Naive thymus-derived CD4-positive, alpha-beta T cell (primary cell): ENCODE measurements at places on chromosomes 2 and 18. TPM values are rescaled to one million over a fixed set of nuclear protein-coding genes. Genes with fewer than 3 reads are reported as not detected.

GRCh38 chr2:229879191-229879950, 42.4 kb downstream of the TRIP12 start:
- no peak overlapping the region for H3K4me3 ChIP-seq
- H3K27me3 ChIP-seq, result no peaks in the 10 kb centered on the region
- no peak for DNase-seq
- no peaks in the 10 kb centered on the region for H3K4me1 ChIP-seq

- H3K4me3 ChIP-seq, result no peak overlapping the region
- DNase-seq, result no peak
- H3K27ac ChIP-seq, result no peak overlapping the region
- H3K36me3 ChIP-seq, result no peaks in the 10 kb centered on the region
Measured at GRCh38 chr18:48279312-48279711, 129.9 kb downstream of the ZBTB7C start.

Gene FAM237A
- total RNA-seq, result not detected

GRCh38 chr18:54415086-54415485, 57.4 kb downstream of the C18orf54 start:
- no peak overlapping the region for H3K4me3 ChIP-seq
- no peak overlapping the region for H3K27ac ChIP-seq
- H3K36me3 ChIP-seq, result no peaks in the 10 kb centered on the region

DNA sequence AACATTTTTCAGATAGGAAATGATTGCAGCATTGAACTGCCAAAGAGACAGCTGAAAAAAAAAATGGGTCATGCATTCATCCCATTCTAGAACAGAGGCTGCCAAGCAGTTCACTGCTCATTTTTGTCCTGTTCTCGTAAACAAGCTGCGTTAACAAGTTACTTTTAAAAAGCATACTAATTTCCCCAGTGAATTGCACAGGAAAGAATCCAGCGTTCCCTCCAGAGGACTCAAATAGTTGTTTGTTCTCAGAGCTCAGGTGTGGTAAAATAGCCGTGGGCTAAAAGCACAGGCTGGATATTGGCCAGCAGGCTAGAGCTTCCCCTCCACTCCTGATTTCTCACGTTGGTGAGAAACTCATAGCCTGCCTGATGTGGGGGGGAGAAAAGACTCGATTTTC, 76.1 kb upstream of the AQP4 start:
- no peak overlapping the region for H3K4me3 ChIP-seq
- no peaks in the 10 kb centered on the region for H3K27me3 ChIP-seq
- H3K36me3 ChIP-seq, result no peaks in the 10 kb centered on the region
- DNase-seq, result no peak
- H3K4me1 ChIP-seq, result no peaks in the 10 kb centered on the region
- H3K27ac ChIP-seq, result no peak overlapping the region

- no peaks in the 10 kb centered on the region for H3K27me3 ChIP-seq
- no peak overlapping the region for H3K4me3 ChIP-seq
- no peak overlapping the region for H3K27ac ChIP-seq
- DNase-seq, result no peak
- no peaks in the 10 kb centered on the region for H3K36me3 ChIP-seq
Measured at GRCh38 chr2:67255933-67256615, 141.1 kb upstream of the ETAA1 start.

GRCh38 chr2:186751790-186752189, 57.9 kb downstream of the FAM171B start:
- H3K4me1 ChIP-seq, result no peaks in the 10 kb centered on the region
- H3K27me3 ChIP-seq, result no peaks in the 10 kb centered on the region
- H3K4me3 ChIP-seq, result no peak overlapping the region

- H3K4me3 ChIP-seq, result no peak overlapping the region
- no peaks in the 10 kb centered on the region for H3K36me3 ChIP-seq
- H3K27me3 ChIP-seq, result no peaks in the 10 kb centered on the region
- DNase-seq, result no peak
- H3K27ac ChIP-seq, result no peak overlapping the region
Measured at GRCh38 chr2:237411683-237412423, 2.1 kb downstream of the COL6A3 start.

Gene TTC31
- total RNA-seq, result 43.1 and 43.6 TPM in 2 replicates

GRCh38 chr2:108377401-108377800, 353 bp upstream of the SULT1C4 start:
- no peak for DNase-seq
- H3K36me3 ChIP-seq, result no peaks in the 10 kb centered on the region
- no peaks in the 10 kb centered on the region for H3K27me3 ChIP-seq
- no peak overlapping the region for H3K4me3 ChIP-seq
- no peak overlapping the region for H3K27ac ChIP-seq

Gene FAM228A
- total RNA-seq, result 1.4 TPM

DNA sequence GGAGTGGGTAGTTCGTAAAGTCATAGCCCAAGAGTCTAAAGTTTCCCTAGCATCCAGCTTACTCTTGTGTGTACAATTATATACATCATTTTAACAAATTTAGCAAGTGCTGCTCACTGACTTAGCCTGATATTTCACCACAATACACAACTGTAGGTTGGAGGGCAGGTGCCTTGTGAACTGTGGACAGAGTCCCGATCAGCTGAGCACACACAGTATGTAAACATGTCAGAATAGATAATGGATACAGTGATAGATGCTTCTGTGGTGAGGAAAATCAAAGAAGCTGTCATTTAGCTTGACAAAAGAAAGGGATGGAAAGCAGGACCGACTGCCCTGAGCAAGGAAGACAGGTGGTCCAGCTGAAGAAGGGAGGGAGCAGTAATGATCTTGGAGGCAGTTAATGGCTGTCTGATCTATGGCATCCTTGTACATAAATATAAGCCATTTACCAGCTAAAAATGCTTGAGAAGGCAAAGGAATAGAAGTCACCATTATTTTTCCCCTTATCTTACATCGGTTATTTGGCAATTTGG, 372.8 kb upstream of the UBE2E3 start:
- H3K27ac ChIP-seq, result no peak overlapping the region
- H3K27me3 ChIP-seq, result no peaks in the 10 kb centered on the region
- no peak overlapping the region for H3K4me3 ChIP-seq
- H3K4me1 ChIP-seq, result no peaks in the 10 kb centered on the region
- no peak for DNase-seq

GRCh38 chr18:48811401-48811800, 139.4 kb downstream of the SMAD7 start:
- H3K4me1 ChIP-seq, result peaks cover 44% of the 10 kb centered on the region
- H3K4me3 ChIP-seq, result no peak overlapping the region
- no peaks in the 10 kb centered on the region for H3K27me3 ChIP-seq
- H3K36me3 ChIP-seq, result no peaks in the 10 kb centered on the region
- DNase-seq, result no peak

- DNase-seq, result no peak
- no peak overlapping the region for H3K4me3 ChIP-seq
- no peaks in the 10 kb centered on the region for H3K4me1 ChIP-seq
- H3K36me3 ChIP-seq, result no peaks in the 10 kb centered on the region
- no peaks in the 10 kb centered on the region for H3K27me3 ChIP-seq
Measured at GRCh38 chr2:5933669-5934068, 241.5 kb downstream of the SOX11 start.

DNA sequence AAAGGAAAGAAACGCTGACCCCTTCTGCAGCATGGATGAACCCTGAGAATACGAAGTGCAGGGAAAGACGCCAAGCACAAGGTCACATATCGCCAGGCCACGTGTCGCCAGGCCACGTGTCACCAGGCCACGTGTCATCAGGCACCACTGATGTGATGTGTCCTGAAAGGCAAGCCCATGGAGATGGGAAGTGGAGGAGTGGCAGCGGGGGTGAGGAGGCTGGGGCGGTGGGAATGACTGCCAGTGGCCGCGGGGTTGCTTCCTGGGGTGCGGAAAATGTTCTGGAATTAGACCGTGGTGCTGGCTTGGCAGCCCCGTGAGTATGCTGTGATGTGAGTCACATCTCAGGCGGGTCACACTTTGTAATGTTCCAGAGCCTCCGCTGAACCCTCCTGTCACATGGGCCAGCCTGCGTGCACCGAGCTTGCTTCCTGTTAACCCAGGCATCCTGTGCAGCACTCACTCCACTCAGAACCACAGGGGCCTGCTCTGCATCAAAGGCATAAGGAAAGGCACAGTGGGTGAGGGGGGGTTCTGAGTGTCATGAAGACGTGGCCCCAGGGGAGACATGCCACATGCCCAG, 39.0 kb downstream of the SLC66A2 start:
- DNase-seq, result peak; percentile 42
- H3K4me3 ChIP-seq, result no peak overlapping the region
- peaks cover 20% of the 10 kb centered on the region for H3K4me1 ChIP-seq
- no peaks in the 10 kb centered on the region for H3K27me3 ChIP-seq
- no peaks in the 10 kb centered on the region for H3K36me3 ChIP-seq

GRCh38 chr18:8849696-8850095, 144.3 kb downstream of the MTCL1 start:
- no peak overlapping the region for H3K4me3 ChIP-seq
- no peak for DNase-seq
- H3K4me1 ChIP-seq, result no peaks in the 10 kb centered on the region
- H3K27ac ChIP-seq, result no peak overlapping the region
- no peaks in the 10 kb centered on the region for H3K36me3 ChIP-seq

DNA sequence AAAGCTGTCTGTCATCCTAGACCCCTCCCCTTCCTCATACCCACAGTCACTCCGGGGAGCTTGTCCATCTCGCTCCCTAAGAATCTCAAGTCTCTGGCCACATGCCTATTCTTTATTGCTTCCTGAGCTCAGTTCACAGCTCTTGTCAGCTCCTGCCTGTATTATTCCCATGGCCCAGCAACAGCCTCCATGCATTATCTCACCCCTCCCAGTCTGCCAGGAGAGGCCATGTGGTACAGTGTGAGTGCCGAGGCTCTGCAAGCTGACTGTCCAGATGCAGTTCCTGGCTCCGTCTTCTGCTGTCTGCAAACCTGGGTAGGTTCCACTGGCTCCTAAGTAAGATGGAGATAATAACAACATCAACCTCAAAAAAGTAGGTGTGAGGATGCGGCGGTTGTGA, 79.7 kb downstream of the MRPS9 start:
- H3K27ac ChIP-seq, result no peak overlapping the region
- H3K4me3 ChIP-seq, result no peak overlapping the region
- no peaks in the 10 kb centered on the region for H3K27me3 ChIP-seq
- no peak for DNase-seq

- H3K27ac ChIP-seq, result peak overlapping the region; percentile 22
- H3K4me1 ChIP-seq, result no peaks in the 10 kb centered on the region
- H3K36me3 ChIP-seq, result no peaks in the 10 kb centered on the region
- no peak overlapping the region for H3K4me3 ChIP-seq
Measured at GRCh38 chr18:3213300-3214059, 6.3 kb downstream of the MYOM1 start.

Gene TRAPPC12
- total RNA-seq, result 90.6 and 104 TPM in 2 replicates
